ENCODE measurements at places on chromosomes 1 and 21. TPM values are rescaled to one million over a fixed set of nuclear protein-coding genes. Genes with fewer than 3 reads are reported as not detected.

LCE1D gene
- total RNA-seq: not detected

HES2 gene
- 4.8 TPM for total RNA-seq

LCA5L gene
- total RNA-seq: 1.3 TPM

CACNA1S gene
- not detected for total RNA-seq

TMEM125 gene
- not detected for total RNA-seq

HPCAL4 gene
- total RNA-seq: 0.22 TPM

FHAD1 gene
- 0.39 TPM for total RNA-seq

HSF2BP gene
- total RNA-seq: 2.4 TPM

C4BPB gene
- 1.5 TPM for total RNA-seq
